Cerebellar cortex (tissue), 1 donor: ENCODE measurements at places on chromosomes 7 and 10.

DNA sequence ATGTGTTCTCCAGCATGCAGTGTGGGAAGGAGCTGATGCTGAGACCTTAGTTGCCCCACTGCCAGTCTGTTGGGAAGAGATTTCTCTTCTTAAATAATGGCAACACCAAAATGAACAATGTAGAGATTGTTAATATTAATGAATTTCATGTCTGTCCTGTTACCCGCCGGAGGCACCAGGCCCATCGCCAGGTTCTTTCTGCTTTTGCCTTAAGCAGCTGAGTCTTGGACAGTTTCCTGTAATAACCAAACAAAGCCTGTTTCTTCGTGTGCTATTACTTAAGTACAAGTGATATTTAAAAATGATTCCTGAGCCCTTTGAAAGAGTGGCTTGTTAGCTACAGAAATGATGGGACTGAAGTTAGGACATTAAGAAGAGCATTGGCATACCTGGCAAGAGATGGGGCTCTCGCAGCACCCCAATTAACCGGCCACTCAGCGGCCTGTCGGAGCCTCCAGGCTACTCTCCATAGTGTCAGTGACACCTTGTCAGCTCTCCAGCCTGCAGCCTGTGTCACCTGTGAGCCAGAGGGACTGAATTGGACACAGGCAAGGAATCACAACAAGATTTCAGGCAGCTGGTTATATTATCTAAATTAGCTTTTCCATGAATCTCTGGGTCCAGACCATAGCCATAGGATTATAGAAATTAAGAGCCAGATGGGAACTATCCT lies 142.0 kb downstream of the CELF2 start:
- peak; percentile 56 for DNase-seq

- DNase-seq, result no peak
Observed at GRCh38 chr7:45514944-45515343, 59.2 kb upstream of the ADCY1 start.

- no peak for DNase-seq
Observed at GRCh38 chr7:116734710-116735109, 62.7 kb downstream of the MET start.

GRCh38 chr7:18866359-18867036 lies 250.9 kb downstream of the TWIST1 start:
- DNase-seq, result no peak

GRCh38 chr10:85666102-85666501 lies 700.5 kb downstream of the GRID1 start:
- no peak for DNase-seq

GRCh38 chr10:71039551-71039950 lies 151.2 kb upstream of the PCBD1 start:
- DNase-seq, result no peak

DNA sequence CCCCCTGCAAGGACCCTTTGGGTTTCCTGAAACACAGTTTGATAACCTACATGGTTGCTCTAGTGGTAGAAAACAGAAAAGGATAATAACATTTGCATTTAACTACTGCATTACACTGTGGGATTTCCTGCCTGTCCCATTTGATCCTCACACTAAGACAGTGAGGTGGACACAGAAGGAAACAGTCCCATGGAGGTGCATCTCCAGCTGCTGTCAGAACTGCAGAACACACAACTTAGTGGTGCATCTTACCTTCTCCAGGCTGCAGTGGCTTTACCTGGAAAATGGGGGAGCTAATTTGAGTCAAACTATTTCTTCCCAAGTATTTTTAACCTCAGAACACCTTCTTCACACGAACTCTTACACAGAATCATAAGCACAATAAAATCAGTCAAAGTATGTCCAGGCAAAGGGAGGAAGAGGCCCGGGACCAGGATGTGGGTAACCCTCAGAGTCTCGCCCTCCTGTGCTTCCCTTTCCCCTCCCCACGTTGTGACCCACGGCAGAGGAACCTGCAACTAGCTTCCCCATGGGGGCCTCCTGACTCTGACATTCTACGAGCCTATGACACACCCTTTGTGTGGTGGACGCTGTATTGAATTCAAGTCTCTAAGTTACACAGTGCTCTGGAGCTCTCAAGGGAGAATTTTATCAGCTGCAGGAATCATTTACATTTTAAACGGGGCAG lies 33.7 kb downstream of the SCRN1 start:
- DNase-seq, result no peak

GRCh38 chr7:55240418-55241142 lies 124.6 kb upstream of the LANCL2 start:
- peak; percentile 7 for DNase-seq

GRCh38 chr7:120873401-120873800 lies 15.5 kb upstream of the TSPAN12 start:
- no peak for DNase-seq

- DNase-seq, result no peak
Observed at GRCh38 chr7:70711452-70711851, 420.5 kb upstream of the GALNT17 start.

DNA sequence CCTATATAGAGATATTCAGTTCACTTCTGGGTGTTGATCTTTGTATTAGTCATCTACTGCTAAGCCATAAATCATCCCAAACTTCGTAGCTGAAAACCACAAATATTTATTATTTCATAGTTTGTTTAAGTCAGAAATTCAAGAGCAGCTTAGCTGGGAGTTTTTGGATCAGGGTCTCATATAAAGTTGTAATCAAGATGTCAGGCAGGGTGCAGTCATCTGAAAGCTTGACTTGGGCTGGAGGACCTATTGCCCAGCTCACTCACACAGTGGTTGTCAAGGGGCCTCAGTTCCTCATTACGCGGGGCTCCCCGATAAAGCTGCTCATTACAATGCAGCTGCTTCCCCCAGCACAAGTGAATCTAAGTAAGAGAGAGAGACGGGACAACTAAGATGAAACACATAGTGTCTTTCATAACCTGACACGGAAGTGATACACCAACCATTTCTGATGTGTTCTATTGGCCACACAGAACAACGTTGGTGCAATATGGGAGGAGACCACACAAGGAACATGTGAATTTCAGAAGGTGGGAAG lies 15.7 kb downstream of the PPP1R3C start:
- no peak for DNase-seq

GRCh38 chr7:51175316-51175991 lies 141.2 kb downstream of the COBL start:
- DNase-seq, result no peak

DNA sequence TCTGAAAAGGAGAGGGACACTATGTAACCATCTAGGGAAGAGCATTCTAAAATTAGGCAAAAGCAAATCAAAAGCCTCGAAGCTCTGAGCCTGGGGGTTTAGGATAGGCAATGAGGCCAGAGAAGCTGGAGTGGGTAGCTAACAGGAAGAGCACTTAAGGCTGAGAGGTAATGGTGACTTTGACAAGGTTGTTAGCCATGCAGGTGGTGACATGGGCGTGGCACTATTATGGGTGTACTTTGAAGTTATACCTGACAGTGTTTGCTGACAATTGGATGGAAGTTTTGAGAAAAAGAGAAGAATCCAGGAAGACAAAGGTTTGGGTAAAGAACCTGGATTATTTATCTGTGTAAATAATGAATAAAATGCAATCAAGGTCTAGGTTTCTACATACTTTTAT lies 383.0 kb upstream of the SEMA3C start:
- no peak for DNase-seq

GRCh38 chr7:47385536-47386125 lies 196.3 kb downstream of the TNS3 start:
- no peak for DNase-seq

GRCh38 chr7:105931179-105931578 lies 31.9 kb upstream of the CDHR3 start:
- DNase-seq, result no peak

DNA sequence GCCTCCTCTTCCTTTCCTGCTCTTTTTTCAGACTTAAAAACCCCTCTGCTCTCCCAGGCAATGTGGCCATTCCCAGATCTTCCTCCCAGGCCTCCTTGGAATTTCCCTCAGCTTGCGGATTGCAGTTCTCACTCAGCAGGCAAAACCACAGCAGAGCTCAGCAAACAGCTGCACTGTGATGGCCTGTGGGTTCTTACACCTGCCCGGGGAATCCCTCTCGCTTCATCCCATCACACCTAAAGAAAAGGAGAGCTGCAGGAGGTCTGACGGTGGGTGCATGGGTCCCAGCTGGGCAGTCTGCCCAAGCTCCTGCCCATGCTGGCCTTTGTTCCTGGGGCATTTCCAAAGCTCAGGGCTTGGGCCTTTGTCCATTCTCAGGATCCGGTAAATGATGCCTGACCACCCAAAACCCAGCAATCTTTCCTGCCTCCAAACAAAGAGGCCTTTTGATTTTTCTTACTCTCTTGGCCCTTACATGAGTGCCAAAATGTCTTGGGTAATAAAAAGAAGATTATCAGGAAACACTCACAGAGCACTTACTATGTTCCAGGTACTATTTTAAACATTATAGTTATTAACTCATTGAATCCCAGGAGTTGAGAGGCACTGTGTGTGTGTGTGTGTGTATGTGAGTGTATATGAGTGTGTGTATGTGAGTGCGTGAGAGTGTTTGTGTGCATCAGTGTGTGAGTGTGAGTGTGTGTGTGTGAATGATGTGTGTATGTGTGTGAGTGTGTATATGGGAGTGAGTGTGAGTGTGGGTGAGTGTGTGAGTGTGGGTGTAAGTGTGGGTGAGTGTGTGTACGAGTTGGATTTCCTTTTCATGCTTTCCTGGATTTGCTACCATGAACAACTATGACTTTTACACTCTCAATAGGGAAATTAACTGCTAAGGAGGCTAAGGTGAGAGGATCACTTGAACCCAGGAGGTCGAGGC lies 64.5 kb upstream of the PODXL start:
- DNase-seq, result no peak

DNA sequence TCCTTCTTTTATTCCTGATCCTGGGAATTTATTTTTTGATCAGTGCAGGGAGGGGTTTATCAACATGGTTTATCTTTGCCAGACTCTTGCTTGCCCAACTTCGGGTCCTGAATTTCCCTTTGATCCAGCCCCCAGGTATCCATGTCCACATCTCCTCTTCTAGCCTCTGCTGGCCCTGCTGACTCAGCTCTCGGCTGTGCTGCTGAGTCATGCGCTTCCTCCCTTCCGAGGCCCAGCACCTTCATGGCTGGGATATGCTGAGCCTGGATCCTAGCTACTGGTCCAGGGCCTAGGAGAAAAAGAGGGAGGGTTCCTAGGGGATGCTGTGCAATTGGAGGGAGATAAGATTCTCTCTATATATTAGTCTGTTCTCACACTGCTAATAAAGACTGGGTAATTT lies 380.7 kb upstream of the SHH start:
- DNase-seq, result no peak

GRCh38 chr7:105209870-105210269 lies 178.9 kb downstream of the SRPK2 start:
- DNase-seq, result no peak

GRCh38 chr10:75403144-75403938 lies 1.8 kb upstream of the ZNF503 start:
- DNase-seq, result no peak

- no peak for DNase-seq
Observed at GRCh38 chr7:137961200-137962177, 40.4 kb downstream of the CREB3L2 start.

DNA sequence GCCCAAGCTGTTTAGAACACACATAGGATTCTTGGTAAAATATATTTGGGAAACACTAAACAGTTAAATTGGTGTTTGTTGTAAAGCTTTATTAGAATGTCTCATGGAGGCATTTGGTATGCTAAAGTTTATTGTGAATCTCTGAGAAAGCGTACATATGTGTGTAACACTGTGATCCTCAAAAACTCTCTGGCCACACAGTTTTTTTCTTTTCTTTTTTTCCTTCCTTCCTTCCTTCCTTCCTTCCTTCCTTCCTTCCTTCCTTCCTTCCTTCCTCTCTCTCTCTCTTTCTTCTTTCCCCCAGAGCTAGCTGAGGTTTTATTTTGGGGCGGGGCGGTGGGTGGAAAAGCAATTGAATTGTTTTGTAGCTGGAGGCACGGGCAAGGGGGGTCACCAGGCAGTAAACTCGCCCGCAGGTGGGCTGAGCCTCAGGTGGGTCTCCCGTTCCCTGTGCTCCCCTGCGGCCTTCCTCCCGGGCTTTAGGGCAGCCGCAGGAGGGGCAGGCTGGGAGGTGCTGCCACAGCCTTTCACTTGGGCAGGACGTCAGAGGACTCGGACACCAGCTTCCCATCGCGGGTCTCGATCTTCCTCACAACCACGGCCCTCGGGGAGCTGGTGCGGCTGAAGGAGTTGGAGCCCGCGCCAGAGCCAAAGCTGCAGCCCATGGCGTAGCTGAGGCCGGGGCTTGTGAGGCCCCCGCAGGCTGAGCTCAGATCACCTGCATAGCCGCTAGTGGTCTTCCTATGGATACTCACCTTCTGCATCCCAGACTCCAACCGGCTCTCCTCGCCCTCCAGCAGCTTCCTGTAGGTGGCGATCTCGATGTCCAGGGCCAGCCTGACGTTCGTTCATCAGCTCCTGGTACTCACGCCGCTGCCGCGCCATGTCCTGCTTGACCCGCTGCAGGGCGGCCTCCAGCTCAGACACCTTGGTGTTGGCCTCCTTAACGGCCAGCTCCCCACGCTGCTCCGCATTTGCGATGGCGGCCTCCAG lies 459.0 kb downstream of the GATA3 start:
- no peak for DNase-seq

- DNase-seq, result no peak
Observed at GRCh38 chr7:69817841-69818635, 219.8 kb downstream of the AUTS2 start.

DNA sequence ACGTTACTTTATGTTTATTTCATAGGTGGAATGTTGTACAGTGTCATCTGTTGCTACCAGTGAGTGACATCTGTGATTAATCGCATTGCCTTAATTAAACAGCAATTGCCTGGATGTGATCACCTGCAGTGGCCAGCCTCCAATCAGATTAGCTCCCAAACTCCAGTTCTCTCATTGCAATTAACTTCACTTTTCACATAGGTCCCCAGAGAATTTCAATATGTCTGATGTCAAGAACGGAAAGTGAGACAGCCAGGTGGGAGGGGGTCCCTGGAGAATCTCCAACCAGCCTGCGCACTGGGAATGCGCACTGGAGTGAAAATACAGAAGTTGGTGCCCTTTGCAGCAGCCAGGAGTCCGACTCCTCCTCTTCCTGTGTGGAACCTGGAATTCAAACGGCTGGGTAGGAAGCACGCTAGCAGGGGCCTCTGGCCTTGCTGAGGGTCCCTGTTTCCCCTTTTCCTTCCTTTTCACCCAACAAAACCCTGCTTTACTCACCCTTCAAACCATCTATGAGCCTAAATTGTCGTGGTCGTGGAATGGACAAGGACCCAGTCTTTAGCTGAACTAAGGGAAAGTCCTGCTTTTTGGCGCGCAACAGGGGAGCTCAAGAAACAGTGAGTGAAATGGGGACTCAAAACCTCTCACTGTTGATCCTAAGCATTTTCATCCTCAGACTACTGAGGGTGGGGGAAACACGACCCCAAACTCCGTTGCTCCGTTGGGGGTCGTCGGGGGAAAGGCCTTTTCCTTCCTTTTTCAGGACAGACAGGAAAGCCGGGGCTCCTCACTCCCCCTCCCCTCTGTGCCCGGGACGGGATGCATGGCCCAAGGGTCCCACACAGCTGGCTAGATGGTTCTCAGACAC lies 1355.5 kb upstream of the LRRTM3 start:
- peak; percentile 54 for DNase-seq

GRCh38 chr7:4249241-4249640 lies 432.9 kb upstream of the FOXK1 start:
- DNase-seq, result no peak
